ENCODE measurements at places on chromosomes 12 and 14.

GRCh38 chr12:25248732-25249131 lies 2.0 kb downstream of the KRAS start:
- no peak for DNase-seq

- no peak for DNase-seq
Measured at GRCh38 chr12:123951467-123951866, 21.2 kb downstream of the CCDC92 start.

GRCh38 chr14:94101748-94102147 lies 8.8 kb upstream of the IFI27 start:
- no peak for DNase-seq

- DNase-seq, result no peak
Measured at GRCh38 chr12:122927756-122928403, 32.0 kb upstream of the VPS37B start.

DNA sequence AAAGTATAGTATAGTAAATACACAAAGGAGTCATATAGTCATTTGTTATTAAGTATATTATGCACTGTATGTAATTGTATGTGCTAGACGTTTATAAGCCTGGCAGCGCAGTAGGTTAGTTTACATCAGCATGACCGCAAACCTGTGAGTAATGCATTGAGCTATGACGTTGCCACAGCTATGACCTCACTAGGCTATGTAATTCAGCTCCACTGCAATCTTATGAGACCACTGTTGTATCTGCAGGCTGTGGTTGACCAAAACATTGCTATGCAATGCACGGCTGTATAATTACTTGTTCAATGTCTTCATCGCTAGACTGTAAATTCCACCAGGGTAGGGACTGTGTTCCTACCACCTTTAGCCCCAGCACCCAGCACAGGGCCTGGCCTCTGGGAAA lies 53.2 kb upstream of the VASH1 start:
- no peak for DNase-seq

- no peak for DNase-seq
Measured at GRCh38 chr12:117402363-117402762, 40.9 kb upstream of the NOS1 start.

GRCh38 chr12:21305661-21306060 lies 29.1 kb downstream of the SLCO1A2 start:
- DNase-seq, result no peak

GRCh38 chr12:69338120-69338859 lies 9.9 kb upstream of the LYZ start:
- DNase-seq, result no peak

DNA sequence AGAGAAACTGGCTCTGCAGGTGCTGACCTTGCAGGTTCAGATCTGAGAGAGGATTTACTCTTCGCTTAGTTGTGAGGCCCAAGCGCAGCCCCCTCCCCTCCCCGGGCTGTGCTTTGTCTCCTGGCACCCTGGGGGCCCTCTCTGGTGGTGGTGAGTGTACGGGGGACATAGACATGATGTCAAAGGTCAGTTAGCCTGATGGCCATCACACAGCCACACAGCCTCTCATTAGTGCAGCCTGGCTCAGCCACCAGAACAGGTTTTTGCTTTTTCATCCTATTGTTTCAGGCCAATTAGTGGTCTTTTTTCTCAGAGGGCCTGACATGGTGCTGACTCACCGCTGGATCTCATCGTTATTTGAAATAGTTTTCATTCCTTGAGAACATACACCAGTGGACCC lies 437.9 kb downstream of the AACS start:
- DNase-seq, result no peak

GRCh38 chr12:69466867-69467266 lies 3.3 kb upstream of the FRS2 start:
- no peak for DNase-seq

- no peak for DNase-seq
Measured at GRCh38 chr12:115934877-115935276, 342.6 kb downstream of the MED13L start.

- no peak for DNase-seq
Measured at GRCh38 chr12:117158096-117158495, 32.2 kb downstream of the FBXO21 start.

GRCh38 chr12:52461693-52462092 lies 9.7 kb upstream of the KRT6B start:
- no peak for DNase-seq

GRCh38 chr12:27523305-27523641 lies 733 bp upstream of the PPFIBP1 start:
- DNase-seq, result no peak

DNA sequence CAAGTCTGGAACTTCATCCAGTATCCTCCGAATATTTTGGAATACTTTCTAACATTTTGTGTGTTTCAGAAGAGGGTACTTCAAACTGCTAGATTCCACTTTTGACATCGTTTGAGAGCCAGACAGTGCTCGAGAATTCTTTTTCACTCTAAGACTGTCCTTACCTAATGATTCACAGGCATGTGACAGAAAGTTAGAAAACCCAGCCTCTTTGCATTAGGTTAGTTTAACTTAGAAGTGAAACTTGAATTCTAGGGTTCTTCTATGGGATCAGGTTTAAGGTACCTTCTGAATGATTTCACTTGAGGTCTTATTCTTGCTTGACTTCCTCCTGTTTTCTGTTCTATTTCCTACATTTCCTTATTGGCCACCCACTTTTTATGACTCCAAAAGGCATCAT lies 431.8 kb downstream of the SLC6A15 start:
- DNase-seq, result no peak

DNA sequence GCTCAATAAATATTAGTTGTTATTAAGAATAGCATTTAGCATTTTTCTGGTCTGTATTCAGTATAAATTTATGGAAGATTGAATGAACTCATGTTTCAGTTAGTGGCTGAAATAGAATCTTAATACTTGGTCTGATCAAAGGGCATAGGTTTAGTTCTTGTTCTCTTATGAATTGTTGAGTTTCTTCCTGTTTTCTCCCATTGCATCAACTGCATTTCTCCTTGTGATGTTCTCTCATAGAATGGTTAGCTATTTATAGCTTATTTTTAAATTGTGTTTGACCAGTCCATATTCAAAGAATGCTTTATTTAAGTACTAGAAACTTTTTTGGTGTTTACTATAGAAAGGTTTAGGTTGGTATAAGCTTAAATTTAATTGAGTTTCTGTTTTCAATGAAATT lies 29.8 kb downstream of the APAF1 start:
- no peak for DNase-seq

DNA sequence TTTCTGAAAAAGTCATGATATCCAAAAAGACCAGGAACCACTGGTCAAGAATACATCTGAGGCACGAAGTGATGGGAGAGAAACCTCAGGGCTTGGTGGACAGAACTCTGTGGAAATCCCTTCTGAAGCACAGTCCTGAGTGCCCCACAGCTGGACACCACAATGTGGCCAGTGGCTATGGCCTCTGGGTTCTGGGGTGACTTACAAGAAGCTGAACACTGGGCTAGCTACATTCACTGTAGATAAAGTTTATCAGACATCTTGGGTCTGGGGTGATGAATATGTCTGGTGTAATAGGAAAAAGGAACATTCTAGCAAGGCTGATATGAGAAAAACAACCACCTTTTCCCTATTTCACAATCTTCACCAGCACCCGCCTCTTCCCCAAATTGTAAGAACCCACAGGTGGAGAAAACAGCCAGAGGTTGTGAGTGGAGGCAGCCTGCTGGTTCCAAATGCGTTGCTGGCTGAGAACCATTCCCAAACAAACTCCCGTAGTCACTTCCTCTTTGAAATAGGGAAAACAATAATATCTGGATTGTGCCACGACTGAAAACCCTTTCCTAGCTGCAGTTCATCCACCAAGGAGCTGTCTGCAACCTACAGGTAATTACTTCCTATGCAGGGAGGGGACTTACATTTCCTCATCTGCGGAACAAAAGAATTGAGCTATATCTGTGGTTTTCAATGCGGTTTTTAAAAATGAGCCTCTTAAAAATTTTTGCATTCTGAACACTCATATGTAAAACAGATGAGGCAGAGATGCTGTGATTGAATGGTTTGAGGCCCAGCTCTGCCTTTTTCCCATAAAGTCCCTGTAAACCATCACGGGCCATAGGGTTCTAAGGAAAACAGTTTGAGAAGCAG lies 193.6 kb downstream of the SLC41A2 start:
- DNase-seq, result no peak

DNA sequence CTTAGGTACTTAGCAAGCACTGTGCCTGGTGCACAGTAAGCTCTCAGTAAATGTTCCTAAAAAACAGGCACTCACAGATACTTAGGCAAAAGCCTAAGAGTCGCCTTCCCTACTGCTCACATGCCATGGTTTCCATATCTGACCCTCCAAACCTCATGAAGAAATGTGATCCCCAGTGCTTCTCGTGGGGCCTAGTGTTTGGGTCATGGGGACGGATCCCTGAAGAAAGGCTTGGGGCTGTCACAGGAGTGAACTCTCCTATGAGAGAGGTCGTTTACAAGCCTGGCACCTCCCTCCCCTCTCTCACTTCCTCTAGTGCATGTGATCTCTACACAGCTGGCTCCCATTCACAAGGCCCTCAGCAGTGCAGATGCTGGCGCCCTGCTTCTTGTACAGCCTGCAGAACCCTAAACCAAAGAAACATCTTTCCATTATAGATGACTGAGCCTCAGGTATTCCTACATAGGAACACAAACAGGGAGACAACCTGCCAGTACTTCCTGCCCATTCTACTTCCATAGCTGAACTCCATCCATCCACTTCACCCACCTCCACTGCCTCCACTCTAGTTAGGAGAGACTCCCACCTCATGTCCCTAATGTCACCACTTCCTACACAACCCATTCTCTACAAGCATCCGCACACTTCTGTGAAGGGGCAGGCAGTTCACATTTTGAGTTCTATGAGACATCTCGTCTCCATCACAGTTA lies 2.9 kb downstream of the SLC15A4 start:
- no peak for DNase-seq

- DNase-seq, result no peak
Measured at GRCh38 chr14:89351221-89351515, 65.9 kb downstream of the FOXN3 start.

DNA sequence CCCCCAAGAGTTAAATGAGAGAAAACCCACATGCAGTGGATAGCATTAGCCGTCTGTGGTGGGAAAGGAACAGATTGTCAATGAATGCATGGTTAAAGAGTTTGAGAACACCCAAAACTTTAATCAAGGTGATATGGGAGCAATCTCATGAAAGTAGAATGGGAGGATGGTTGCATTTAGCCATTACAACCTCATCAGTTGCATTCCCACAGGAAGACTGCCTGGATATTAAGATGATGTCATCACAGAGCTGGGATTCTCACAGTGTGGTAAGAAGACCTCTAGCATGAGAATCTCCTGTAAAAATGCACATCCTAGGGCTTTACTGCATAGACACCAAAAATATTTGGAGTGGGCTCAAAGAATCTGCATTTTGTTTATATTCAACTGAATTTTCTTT lies 284.9 kb downstream of the RGS6 start:
- no peak for DNase-seq

DNA sequence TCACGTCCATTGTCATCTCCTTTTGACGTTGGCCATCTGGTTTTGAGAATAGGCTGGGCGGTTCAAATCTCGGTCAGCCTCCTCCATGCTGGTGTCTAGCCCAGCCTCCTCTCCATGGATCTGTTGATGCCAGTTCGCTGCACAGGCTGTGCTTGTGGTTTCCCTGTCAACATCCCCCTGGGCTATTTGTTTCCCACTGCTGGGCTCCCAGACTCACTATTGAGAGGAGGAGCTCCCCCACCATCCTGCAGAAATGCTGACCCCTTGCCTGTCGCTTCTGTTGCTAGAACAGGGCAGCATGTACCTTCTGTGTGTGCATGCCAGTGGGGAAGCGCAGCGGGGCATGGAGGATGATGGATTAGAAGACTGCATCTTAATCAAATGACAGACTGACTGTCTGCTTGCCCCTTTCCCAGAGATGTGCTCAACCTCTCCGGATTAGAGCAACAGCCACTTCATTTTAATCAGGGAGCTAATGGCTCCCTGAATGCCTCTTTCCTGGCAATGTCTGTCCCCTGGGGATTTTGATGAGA lies 170.5 kb downstream of the TSPAN9 start:
- DNase-seq, result no peak

DNA sequence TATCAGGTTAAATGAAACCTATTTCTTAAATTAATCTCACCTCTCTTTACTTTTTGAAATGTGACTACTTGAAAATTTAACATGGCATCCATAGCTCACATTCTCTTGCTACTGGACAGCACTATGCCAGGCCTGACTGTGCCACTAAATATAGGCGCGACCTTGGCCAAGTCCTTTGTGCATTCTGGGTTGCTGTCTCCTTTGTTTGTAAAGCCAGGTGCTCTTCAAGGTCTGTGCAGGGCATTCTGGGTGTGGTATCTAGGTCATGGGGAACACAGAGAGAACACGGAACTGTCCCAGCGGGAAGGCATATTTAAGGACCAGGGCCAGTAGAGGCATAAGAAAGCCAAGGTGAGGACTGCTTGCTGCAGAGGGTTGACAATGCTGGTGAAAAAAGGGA lies 121.2 kb downstream of the ZNF664 start:
- no peak for DNase-seq

DNA sequence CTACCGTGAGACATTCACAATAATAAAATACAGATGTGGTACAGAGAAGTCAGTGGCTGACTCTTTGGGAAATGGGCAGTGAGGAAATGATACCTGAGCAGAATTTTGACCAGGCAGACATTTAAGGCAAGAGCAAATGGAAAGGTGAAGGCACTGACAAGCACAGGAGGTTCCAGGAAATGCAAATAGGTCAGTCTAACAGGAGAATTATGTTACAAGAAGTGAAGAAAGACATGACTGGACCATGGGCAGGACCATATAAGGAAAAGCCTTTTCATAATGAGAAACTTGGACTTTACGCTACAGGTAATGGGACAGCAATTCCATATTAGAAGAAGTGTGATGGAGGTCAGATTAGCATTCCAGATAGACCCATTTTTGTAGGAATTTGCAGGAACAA lies 338.9 kb downstream of the PDZRN4 start:
- DNase-seq, result no peak

Measured in activated T-cell treated with anti-CD3 and anti-CD28 coated beads for 4 hours (primary cell).